ENCODE measurements at places on chromosomes 4 and X.

DNA sequence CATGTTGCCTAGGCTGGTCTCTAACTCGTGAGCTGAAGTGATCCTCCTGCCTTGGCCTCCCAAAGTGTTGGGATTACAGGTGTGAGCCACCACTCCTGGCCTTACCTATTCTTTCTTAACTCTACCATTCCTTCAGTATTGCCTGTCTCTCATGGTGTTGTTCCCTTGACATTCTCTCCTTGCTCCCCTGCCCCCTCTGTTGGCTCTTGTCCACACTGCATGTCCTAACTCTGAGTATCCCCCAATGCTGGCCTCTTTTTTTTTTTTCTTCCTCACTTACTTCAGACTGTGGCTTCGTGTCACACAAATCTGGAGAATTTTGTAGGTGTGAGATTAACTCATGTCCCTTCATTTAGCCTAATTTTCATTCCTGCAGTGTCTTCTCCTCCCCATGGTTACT, 22.9 kb upstream of the FRMPD4 start:
- DNase-seq = no peak

DNA sequence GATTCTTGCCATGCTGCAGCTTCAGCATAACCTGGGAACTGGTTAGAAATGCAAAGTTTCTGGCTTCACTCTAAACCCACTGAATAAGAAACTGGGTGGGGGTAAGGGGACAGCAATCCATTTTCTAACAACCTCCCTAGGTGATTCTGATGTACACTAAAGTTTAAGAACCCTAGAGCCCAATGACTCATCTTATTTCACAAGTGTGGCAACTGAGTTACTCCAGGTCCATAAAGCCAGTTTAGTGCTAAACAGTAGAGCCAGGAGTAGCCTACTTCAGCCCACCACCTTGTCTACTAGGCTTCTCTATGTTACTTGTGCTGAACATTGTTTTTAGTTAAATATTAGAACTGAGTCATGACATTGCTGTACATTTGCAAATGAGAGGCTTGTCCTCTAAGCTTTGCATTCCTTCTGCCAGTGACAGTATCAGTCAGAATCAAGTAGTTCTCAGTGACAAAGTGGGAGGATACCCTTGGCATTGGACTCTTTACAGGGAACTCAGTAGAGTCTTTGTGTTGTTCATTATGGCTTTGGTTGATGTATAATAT, 518.0 kb downstream of the RPA4 start:
- no peak for DNase-seq

DNA sequence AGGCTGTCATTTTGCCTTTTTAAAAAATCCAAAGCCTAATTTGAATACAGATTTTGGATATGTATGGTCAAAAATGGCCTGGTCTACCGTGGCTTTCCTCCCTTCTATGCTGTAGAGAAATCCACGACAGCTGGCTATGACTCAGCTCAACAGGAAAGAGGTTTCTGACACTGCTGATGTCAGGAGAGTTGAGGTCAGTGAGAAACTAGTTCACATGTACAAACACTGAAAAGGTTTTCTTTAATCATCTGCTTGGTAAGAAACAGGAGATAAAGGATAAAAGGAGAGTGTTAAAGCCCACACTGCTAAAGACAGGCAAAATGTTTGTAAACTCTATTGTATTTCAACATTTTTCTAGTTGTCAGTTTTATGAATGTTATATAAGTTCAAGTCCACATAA, 113.9 kb downstream of the NYX start:
- DNase-seq = no peak

DNA sequence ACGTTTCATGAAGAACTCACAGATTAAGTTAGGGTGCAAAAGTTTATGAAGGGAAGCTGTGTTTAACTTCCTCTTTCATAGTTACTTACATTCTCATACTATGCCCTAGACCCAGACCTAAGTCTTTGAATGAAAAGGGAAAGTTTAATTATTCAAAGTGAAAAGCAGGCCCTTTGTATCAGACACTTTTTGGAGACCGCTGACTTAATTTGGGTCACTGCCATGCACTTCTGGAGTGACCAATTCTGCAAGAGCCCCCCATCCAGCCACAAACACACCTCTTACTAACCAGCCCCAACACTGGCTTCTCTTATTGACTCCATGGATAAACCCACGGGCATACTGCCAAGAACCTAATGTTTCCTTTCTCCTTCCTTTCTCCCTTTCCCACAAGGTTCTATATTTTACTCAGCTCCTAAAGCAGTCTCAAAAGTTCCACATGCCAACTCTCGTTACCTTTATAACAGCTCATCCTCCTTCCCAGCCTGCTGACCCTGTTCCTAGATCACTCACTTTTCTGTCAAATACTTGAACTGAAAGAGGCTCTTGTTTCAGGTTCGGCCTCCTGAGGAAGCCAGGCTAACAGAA, 34.5 kb downstream of the ABCE1 start:
- no peak for DNase-seq

GRCh38 chr4:40214661-40215418, 18.0 kb downstream of the RHOH start:
- no peak for DNase-seq

DNA sequence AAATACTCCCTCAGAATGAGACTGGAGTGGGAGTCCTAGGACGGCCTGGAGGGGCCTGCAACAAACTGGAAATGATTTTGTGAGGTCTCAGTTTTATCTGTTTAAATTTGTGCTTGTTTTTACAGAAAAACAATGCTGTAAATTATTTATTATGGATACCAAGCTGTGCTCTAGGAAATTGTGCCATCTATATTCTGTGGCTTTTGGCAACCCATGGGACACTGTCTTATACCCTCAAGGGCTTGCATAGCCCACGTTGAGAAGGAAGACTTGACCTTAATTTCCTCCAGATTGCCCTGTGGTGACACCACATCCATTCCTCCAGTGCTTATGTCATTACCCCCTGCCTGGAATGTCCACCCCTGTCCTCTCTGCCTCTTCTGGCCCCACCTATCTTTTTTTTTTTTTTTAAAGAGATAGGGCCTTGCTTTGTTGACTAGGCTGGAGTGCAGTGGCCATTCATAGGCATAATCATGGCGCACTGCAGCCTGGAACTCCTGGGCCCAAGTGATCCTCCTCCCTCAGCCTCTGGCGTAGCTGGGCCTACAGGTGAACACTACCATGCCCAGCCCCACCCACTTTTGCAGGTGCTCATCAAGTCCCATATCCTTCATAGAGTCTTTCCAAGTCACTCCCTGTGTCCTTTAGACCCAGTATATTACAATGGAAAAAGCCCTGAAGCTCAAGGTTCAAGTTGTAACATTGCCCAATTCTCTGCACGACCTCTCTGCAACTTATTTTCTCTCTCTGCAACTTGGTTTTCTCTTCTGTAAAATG, 77.4 kb downstream of the HPRT1 start:
- no peak for DNase-seq

- DNase-seq = no peak
Measured at GRCh38 chrX:74527350-74527749, 87.1 kb downstream of the RLIM start.

- no peak for DNase-seq
Measured at GRCh38 chr4:17204908-17205307, 306.5 kb upstream of the LDB2 start.

DNA sequence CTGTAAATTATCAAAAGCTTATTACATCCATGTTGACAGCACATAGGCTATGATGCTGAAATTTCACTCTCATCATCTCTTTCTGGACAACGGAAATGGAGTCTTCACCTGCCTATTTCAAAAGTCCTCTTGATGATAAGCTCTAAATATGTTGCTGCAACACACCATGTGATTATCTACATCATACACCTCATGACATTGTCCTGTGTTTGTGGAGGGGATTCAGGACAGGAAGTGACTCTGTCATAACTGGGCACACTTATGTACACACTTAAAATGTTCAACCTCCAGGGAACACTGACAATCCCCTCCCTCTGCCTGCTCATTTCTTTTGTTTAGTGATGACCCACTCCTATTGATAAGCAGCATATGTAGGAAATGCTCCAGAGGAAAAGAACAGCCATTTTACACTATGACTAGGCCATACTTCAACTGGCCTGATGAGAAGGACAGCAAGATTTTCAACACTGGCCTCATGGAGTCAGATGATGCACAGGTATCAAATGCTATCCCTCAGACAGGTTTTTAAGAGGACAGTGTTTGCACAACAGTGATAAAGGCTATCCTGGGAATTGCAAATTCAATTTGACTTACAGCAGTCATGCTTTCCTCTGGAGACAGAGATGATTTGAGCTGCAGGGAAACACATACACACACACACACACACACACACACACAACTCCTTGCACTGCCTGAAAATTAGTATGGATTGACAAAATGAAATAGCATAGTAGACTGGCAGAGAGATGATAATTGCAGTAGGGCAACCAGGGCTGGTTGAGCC, 163.3 kb upstream of the RASGEF1B start:
- no peak for DNase-seq

GRCh38 chrX:11431786-11432185, 138.6 kb downstream of the AMELX start:
- DNase-seq = no peak

DNA sequence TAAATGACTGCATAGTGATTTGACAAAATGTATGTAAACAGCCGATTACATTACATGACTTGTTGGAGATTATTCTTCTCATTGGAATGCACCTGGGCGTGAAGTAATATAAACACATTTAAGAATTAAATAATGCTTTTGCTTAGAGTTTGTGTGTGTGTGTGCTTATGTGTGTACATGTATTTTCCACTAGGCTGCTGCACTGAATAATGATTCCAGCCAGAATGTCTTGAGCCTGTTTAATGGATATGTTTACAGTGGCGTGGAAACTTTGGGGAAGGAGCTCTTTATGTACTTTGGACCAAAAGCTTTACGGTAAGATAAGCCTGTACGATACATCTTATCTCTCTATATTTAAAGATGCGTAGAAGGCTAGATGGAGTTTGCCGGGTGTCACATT, 12.6 kb downstream of the NEIL3 start:
- no peak for DNase-seq

GRCh38 chr4:159271856-159272255, 169.0 kb downstream of the RAPGEF2 start:
- no peak for DNase-seq

DNA sequence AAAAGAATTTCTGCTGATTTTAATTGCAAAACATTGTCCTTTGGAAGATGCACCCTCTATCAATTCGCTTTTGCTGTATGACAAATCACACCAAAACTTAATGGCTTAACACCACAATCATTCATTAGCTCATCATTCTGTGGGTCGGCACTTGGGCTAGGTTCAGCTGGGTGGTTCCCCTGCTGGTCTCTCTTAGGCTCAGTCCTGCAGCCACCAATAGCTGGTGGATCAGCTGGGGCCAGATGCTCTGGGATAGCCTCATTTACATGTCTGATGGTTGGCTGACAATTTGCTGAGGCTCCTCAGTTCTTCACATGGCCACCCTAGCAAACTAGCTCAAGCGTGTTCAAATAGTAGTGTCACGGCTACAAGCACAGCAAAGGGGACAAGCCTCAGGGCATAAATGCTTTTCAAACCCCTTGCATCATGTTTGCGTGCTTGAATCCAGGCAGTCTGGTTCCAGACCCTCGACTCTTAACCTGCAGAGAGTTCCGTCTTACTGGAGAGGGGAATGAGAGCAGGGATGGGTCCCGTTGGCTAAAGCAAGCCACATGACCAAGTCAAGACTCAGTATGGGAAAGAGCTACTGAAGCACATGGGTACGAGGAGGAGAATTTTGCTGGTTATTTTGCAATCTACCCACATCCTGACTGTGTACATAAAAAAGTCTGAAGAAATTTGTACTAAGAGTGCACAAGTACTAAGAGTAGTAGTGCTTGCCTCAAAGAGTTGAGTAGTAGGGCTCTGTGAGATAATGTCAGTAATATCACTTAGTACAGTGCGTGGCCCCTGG, 7.5 kb upstream of the ACSL1 start:
- no peak for DNase-seq

- DNase-seq = no peak
Measured at GRCh38 chr4:26171941-26172340, 148.9 kb upstream of the RBPJ start.

GRCh38 chr4:124977045-124977444, 264.5 kb upstream of the ANKRD50 start:
- DNase-seq = no peak

GRCh38 chr4:13611283-13611842, 16.2 kb downstream of the BOD1L1 start:
- DNase-seq = no peak

- no peak for DNase-seq
Measured at GRCh38 chrX:134541906-134542305, 81.9 kb downstream of the HPRT1 start.

DNA sequence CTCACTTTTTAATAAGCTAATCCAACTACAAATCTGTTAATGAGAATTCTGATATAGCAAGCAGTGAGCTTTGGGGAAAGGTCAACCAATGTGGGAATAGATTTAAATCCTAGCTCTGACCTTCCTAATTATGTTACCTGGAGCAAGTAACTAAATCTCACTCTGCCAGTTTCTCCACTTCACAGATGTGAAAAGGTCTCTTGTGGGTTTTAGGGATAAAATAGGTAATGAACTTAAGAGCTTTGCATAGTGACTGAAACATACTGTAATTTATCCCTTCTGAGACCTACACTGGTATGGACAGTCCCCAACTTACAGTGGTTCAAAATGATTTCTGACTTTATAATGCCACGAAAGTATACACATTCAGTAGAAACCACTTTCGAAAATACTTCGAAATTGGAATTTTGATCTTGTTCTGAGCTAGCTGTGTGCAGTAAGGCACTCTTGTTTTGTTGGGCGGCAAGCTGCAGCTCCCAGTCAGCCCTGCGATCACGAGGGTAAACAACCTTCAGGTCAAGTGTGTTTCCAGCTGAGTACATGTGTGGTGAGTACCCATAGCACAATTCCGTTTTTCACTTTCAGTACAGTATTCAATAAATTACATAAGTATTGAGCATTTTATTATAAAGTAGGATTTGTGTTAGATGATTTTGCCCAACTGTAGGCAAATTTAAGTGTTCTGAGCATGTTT, 93.7 kb downstream of the ADGRL3 start:
- DNase-seq = no peak

DNA sequence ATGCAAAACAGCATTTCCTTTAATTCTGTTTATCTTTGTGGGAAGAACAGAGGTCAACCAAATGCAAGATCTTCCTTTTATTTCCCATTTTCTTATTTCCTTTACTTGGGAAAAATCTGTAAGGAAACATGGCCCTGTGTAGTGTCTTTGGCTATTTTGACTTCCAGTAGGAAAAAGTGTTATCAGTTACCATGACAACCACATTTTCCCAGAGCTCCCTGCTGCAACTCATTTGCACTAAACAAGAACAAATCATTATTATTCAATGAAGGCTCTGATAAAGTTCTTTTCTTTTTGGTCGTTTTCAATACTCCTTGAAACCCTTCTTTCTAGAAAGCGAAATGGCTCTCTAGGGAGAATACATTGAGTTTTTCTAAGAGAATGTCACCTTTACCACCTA, 117.2 kb upstream of the DDX53 start:
- DNase-seq = no peak

DNA sequence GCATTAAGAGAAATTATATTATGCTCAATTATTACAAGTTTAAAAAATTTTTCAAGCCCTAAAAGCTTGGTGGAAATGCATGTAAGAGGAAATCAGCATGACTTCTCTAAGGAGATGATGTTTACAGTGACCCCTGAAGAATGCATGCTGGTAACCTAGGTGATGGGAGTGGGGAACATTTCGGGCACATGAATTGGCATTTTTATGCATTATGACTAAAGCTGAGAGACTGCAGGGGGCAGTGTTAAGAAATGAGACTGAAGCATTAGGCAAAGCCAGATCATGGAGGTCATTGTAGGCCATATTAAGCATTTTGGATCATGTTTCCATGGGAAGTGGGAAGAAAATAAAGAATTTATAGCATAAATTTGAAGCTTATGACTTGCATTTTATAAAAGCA, 421.3 kb downstream of the FAT4 start:
- DNase-seq = no peak
